ENCODE measurements at places on chromosomes 12 and 14. TPM values are rescaled to one million over a fixed set of nuclear protein-coding genes. Genes with fewer than 3 reads are reported as not detected.

KLHL33 gene
- total RNA-seq, result not detected

KLRB1 gene
- not detected for total RNA-seq

HCAR1 gene
- not detected for total RNA-seq

CCDC177 gene
- total RNA-seq, result not detected

RIC8B gene
- total RNA-seq, result 3.8 TPM

PPHLN1 gene
- 75.8 TPM for total RNA-seq

CYP27B1 gene
- total RNA-seq, result 1.5 TPM

PCK2 gene
- total RNA-seq, result 137 TPM

IL31 gene
- total RNA-seq, result not detected

PIP4K2C gene
- total RNA-seq, result 62.5 TPM

MUCL1 gene
- total RNA-seq, result not detected

SPIC gene
- not detected for total RNA-seq

SERPINA12 gene
- not detected for total RNA-seq

RNFT2 gene
- 0.34 TPM for total RNA-seq

RERG gene
- under 0.01 TPM for total RNA-seq

OR6C74 gene
- total RNA-seq, result not detected

PAH gene
- not detected for total RNA-seq

TMEM121 gene
- 1.4 TPM for total RNA-seq

ENDOU gene
- total RNA-seq, result not detected

All from nasal cavity respiratory epithelium epithelial cell of viscerocranial mucosa (primary cell).